ENCODE measurements at places on chromosomes 7 and 10.

- DNase-seq: no peak
Observed at GRCh38 chr7:50626286-50626685, 61.1 kb upstream of the DDC start.

DNA sequence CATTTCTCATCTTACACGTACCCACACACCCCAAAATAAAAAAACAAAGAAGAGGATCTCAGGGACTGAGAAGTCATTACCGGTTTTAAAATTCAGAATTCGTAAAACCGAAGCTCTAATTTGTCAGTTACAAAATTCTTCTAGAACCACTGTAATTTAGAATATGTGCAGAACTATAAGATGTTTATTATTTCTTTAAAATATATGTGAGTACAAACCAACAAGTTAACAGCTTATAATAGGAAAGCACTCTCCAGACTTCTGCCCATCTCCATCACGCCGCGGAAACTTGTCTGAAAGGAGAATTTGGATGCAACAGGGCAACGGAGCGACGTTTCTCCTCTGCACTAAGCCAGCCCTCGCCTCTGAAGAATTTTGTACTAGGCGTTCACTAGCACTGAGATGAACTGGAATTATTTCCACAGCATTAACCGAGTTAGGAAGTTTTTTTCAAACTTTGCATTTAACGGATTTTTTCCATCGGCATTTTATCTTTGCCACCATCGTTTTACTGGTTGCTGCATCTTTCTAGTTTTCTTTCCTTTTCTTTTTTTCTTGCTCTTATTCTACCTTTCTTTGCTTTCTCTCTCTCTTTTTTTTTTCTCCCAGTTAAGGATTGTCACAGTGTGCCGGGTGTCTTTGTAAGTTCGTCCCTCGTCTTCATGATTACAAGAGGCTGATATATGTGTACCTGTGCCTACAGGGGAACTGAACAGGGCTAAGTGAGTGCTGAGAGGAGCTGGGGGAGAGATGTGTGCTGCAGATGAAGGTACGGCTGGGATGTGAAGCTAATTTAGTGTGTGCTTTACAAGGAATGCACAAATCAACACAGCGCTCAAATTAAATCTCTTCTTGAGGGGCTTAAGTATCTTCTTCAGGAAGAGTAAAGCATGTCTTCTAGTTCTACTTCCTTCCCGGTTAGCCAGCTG lies 295.9 kb upstream of the NFE2L3 start:
- DNase-seq: no peak

DNA sequence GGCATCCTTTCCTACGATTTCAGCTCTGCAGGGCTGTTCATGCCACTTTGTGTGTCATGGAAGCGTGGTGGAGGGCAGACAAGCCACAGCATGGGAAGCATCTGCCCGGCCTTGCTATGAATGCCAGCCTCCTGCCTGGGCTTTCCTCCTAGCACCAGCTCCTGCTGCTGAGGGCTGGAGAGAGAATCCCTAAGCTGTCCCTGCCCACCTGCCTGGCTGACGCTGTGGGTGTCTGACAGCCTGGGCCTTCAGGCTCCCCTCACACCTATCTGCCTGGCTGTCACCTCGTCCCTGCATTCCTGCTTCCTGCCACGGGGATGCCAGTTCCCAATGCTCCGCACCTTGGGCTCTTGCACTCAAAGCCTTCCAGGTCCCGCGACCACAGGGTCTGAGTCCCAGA lies 606.5 kb upstream of the MGMT start:
- no peak for DNase-seq

DNA sequence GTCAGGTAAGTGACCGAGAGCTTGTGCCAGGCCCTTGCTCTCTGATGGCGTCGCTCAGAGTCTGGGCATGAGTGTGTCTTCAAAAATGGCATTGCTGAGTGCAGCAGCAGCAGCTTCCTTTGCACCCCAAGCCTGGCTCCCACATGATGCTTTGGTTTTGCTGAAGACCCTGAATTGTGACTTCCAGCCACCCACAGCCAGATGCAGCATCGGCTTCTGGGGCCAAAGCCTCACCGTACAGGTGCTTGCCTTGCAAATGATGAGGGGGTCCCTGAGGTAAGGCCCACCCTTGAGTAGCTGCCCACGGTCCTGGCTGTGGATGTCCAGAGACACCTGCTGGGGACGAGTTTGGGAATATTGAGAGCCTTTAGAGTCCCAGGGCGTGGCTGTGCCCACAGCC lies 57.9 kb downstream of the JAKMIP3 start:
- no peak for DNase-seq

DNA sequence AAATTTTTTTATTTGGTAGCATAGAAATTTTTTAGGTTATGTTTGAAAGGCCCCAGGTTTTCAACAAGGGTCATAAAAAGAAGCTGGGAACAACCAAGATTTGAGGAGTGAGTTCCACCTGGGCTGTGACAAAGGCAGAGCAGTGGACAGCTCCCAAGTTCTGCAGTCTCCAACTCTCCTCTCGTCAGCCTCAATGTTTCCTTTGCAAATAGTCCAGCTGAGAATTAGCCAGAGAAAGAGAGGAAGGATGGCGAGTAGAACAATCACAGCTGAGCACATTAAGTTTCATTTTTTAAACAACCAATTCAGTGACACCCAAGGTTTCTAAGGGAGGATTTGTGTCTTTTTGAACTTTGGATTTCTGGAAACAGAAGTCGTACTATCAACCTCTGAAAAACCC lies 143.2 kb downstream of the NRCAM start:
- no peak for DNase-seq

- no peak for DNase-seq
Observed at GRCh38 chr10:31761156-31761555, 167.5 kb downstream of the ARHGAP12 start.

GRCh38 chr10:43673471-43673870 lies 24.8 kb upstream of the ZNF32 start:
- no peak for DNase-seq

GRCh38 chr10:104333728-104334373 lies 4.4 kb downstream of the ITPRIP start:
- DNase-seq: no peak

GRCh38 chr10:7533657-7534479 lies 123.0 kb upstream of the SFMBT2 start:
- DNase-seq: no peak

- no peak for DNase-seq
Observed at GRCh38 chr7:96416599-96416998, 94.7 kb upstream of the SLC25A13 start.

DNA sequence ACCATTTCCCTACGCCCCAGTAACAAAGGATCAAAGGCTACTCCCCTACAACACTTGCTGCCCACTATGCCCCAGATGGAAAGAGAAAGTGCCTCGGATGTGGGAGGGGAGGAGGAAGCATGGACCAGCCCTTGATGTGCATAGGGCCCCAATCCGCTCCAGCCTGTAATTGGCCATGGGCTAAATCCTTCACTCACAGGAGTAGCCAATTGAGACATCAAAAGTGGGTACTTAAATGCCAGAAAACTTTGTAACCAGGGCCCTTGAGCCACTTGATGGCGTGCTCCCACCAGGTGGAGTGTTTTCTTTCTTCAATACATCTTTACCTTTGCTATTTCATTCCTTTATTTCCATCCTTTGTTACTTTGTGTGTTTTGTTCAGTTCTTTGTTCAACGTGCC lies 500.5 kb upstream of the LRRN3 start:
- DNase-seq: no peak

- no peak for DNase-seq
Observed at GRCh38 chr10:10403762-10404161, 613.9 kb upstream of the CELF2 start.

DNA sequence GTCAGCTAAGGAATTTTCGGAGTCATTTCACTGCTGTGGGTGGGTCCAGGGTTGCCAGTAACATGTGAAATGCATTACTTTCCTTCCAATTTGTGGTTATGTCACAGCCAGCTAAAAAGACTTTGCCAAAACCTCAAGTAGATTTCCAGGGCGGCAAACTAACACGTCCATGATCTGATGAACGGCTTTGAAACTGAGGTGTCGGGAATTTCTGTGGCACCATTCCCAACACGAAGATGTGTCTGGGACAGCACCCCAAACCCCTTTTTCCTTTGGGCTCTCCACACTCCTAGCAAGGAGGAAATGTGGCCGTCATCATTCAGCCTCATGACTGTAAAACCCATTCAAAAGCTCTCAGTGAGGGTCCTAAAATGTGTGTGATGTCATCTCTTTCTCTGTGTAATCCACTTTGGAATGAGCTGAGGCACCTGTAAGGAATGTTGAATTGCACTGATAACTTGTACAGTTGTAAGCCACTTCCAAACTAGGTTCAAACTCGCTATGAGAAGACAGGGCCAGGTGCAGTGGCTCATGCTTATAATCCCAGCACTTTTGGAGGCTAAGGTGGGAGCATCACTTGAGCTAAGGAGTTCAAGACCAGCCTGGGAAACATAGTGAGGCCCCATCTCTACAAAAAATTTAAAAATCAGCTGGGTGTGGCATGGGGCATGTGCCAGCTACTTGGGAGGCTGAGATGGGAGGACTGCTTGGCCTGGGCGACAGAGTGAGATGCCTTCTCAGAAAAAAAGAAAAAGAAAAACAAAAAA lies 146.1 kb upstream of the FRMD4A start:
- no peak for DNase-seq

- DNase-seq: no peak
Observed at GRCh38 chr10:129501652-129502436, 34.8 kb downstream of the MGMT start.

GRCh38 chr10:129659508-129660268 lies 192.6 kb downstream of the MGMT start:
- no peak for DNase-seq

GRCh38 chr7:13845601-13846000 lies 143.9 kb downstream of the ETV1 start:
- no peak for DNase-seq

DNA sequence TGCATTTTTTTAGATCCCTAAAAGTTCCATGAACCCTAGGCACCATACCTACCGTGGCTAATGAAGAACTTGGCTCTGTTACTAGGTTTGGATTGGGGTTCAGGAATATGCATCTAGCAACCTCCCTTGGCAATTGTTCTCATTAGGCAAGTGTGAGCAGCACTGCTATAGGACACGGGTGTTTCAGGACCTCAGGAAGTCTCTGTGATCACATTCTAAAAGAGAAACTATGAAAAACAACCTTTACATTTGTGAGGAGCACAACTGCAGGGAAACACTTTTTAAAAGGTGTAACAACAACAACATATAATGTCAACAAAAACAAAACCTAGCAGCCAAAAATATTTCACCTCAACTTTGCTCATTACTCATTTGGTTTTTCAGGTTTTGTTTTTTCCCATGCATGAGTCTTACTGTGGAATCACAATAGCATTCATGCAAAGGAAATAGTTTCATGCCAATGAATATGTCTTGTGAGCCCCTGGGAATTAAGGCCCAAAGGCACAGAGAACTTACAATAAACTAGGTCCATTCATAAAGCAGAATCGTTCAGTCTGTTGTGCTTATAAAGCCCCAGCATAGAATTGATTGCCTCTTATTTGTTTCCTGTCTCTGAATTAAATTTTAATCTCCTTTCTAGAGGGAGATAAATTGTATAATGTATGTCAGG lies 255.7 kb upstream of the DGKB start:
- no peak for DNase-seq

DNA sequence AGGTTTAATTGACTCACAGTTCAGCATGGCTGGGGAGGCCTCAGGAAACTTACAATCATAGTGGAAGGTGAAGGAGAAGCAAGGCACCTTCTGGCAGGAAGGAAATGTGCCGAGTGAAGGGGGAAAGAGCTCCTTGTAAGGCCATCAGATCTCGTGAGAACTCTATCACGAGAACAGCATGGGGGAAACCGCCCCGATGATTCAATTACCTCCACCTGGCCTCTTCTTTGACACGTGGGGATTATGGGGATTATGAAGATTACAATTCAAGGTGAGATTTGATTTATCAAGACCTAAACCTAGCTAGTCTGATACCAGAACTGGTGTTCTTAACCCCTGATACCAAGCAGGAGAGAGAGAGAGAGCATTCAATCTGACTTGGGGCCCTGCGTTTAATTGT lies 258.7 kb downstream of the PTEN start:
- no peak for DNase-seq

DNA sequence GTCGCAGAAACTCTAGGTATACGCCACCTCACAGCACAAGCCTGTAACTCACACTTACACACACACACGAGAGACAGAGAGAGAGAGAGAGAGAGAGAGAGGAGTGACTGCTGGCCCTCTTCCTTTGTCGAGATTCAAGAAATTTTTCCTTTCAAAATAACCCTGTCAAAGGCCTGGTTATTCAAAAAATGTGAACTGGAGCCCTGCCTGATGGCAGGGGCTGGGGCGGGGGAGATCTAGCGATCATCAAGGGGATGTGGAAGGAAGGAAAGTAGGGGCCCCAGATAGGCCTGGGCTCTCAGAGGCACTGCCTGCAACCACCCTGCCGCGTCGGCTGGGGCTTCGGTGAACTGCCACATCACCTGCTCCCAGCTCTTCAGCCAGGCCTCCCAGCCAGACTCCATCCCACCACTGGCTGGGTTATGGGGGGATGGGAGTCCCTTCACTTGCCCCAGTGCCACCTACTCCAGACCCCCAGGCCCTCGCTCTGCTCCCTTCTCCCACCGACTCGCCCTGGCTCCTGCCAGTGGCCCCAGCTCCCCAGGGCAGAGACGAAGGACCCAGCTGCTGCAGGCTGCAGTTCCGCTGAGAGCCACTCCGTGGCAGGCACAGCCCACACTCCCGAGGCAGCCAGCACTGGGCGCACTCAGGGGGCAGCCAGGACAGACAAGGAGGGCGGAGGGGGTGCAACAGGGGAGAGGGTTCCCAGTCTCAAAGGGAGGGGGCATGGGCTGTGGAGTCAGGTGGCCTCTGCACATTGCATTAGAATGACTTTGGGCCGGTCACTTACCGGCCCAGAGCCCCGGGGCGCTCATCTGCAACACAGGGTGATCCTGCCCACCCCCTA lies 15.3 kb downstream of the KCNH2 start:
- peak; percentile 47 for DNase-seq

GRCh38 chr10:91883549-91884444 lies 25.5 kb downstream of the FGFBP3 start:
- DNase-seq: no peak

DNA sequence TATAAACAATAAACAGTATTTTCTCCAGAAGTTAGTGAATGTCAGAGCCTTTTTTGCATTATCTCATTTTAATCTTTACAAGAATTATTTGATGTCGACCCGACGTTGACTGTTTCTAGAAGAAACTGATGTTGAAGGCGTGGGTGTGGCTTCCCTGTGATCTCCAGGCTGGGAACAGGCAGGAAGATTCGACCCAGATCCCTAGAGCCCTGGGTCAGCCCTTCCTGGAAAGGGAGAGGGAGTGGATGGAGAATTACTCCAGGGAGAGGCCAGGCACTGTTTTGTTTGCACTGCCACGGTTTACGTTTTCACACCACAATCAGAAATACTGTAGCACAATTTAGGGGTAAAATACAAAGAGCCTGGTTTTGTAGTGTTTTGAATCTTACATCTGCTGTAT lies 133.1 kb downstream of the ADARB2 start:
- DNase-seq: no peak

All from stimulated activated CD4-positive, alpha-beta T cell treated with anti-CD3 and anti-CD28 coated beads, TNF-alpha, amount 100 ng/mL, for 1 hour (primary cell).